NCI-H2171 treated with DMSO at 0.1 percent for 48 hours (cell line): ENCODE measurements at places on chromosomes 2 and 18.

- DNase-seq, result no peak
Observed at GRCh38 chr2:68434981-68435380, 32.1 kb downstream of the FBXO48 start.

GRCh38 chr2:104708967-104709366, 144.9 kb upstream of the POU3F3 start:
- no peak for DNase-seq

- DNase-seq, result no peak
Observed at GRCh38 chr2:228590681-228591080, 409.2 kb upstream of the SPHKAP start.

GRCh38 chr18:48462510-48462909, 53.3 kb upstream of the ZBTB7C start:
- DNase-seq, result peak; percentile 25

- DNase-seq, result no peak
Observed at GRCh38 chr18:32298171-32298667, 108.4 kb downstream of the MEP1B start.

GRCh38 chr2:218482651-218483050, 63.7 kb downstream of the VIL1 start:
- no peak for DNase-seq

DNA sequence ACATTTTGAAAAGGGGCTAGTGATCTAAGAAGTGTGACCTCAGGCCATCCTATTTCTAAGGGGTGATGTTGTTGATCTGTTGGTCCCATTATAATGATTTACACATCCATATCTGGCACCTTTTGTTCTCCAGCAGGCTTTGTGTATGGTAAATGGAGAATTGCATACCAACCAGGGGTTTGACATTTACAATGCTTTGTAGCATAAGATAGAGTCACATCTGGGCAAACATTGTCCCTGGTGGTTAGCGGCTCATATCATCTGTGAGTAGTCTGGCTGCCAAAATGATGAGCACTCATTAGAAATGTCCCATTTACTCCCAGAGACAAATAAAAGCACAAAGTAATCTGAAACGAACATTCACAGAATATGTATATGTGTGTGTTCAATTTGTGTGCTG, 1775.5 kb upstream of the CELF4 start:
- no peak for DNase-seq

DNA sequence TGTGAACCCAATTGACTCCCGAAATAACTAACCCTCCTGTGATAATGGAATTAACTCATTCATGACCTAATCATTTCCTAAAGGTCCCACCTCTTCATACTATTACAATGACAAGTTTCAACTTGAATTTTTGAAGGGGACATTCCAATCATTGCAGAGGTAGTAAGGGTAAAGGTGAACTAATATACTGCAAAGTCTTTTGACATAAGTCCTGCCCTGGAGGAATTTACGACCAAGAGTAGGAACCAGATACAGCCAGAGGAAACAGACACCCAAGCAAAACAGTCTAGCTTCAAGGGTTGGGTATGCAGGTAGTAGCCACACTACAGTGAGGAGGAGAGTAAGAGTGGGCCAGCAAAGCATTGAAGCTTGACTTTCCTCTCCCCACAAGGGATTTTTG, 1.2 kb upstream of the SRBD1 start:
- DNase-seq, result no peak

DNA sequence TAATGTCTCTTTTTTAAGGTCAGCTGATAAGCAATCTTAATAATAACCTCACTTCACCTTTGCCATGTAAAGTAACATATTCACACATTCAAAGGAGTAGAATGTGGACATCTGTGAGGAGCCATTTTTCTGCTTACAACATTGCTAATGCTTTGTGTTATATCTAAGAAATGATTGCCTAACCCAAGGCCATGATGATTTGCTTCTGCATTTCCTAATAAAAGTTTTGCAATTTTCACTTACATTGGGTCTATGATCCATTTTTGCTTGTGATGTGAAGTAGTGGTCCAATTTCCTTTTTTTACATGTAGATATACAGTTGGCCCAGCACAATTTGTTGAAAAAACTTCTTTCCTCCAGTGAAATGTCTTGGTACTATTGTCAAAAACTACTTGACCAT, 22.0 kb downstream of the RELCH start:
- DNase-seq, result no peak

GRCh38 chr2:141767051-141767450, 363.8 kb downstream of the LRP1B start:
- no peak for DNase-seq

DNA sequence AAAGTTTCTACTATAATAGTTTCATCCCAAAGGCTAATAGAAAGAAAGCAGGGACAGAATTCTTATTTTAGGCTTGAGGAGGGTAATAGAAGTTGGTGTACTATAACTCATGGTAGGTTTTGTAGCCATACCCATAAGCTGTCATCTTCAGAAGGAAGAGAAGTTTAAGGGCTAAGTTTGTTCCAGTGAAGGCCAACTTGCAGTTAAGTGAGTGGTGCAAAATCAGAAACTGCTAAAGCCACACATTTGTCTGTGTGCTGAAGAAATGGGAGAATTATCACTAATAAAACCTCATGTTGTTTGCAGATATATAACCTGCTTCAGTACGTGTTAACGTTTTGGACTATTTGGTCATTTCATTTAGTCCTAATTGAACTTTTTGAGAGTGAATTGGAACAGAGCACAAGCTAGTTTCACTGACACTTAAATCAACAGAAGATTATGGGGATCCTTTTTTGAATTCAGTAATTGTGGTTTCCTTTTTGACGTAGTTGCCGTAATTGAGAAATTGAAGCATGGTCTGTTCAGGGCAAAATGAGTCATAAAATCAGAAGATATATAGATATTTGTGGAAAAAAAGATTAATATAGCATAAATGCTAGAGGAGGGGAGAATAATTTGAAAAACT, 69.1 kb downstream of the PHLPP1 start:
- DNase-seq, result no peak

GRCh38 chr18:12014086-12014485, 32.8 kb downstream of the IMPA2 start:
- DNase-seq, result no peak

- no peak for DNase-seq
Observed at GRCh38 chr2:224101820-224102630, 62.9 kb upstream of the SERPINE2 start.

DNA sequence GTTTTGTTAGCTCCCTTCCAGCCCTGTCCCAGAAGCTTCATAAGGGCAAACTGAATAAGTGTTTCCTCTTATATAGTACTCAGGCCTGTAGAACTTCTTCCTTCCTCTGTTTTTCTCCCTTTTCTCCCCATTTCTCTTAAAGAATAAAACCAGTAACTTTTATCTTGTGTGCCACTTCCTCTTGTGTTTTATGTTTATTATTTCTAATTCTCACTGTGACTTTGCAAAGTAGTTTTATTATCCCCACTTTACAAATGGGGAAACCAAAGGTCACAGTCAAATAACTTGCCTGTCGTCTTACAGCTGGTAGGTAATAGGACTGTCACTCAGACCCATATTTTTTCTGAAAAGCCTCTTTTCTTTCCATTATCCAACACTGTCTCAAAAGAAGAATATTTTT, 42.4 kb downstream of the RBBP8 start:
- no peak for DNase-seq

GRCh38 chr2:171598713-171599319, 76.5 kb downstream of the CYBRD1 start:
- peak; percentile 75 for DNase-seq

DNA sequence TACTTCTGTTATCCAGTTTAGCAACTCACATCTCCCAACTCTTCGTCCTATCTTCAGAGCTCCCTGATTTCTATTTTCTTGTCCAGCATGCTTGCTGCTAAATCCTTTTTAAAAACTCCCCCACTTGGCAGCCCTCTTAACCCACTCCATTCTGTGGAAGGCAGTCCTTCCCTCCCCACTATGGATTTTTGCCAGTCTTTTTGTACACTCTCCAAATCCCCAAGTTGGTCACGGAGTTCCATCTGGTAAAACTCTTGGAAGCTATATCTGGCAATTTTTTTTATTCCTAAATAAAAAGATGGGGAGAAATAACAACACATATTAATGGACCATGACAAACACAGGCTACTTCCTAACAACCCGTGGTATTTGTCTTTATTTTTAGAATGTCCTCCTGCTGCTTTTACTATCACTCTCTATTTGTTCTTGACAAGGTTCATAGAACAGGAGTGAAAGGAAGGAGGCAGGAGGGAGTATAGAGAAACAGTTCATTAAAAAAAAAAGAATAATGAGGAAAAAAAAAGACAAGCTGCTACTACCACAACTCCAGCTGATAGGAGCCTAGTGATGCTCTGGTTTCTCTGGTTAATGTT, 120.0 kb upstream of the THSD7B start:
- DNase-seq, result no peak

DNA sequence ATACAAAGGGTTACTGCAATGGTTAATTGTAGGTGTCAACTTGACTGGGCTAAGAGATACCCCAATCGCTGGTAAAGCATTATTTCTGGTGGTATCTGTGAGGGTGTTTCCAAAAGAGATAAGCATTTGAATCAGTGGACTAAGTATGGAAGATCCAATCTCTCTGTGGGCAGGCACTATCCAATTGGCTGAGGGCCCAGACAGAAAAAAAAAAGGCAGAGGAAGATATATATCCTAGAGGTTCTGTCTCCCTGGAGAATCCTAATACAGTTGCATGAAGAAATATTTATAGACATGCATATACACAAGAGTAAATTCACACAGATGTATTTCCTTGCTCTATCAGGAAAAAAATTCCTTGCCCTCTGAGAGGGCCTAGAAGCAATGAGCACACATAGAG, 43.9 kb downstream of the TBC1D8 start:
- DNase-seq, result peak; percentile 40

GRCh38 chr2:159090514-159091201, 122.2 kb downstream of the TANC1 start:
- DNase-seq, result peak; percentile 19

DNA sequence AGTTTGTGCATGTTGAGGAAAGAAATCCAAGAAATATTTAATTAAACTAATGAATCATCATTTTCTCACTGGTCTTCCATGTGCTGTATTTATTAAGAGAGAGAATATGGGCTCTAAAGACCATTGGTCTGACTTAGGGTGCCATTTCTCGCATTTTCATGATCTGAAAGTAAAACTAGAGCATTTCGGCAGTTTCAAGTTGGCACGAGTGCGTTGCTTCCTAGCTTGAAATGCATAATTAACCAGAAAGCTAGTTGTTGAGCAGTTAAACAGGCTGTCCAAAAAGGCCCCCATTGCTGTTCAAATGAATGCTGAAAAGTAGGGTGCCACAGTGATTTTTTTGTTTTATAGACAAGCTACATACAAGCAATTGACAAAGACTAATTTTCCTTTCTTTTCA, 47.4 kb downstream of the SLC8A1 start:
- DNase-seq, result no peak

DNA sequence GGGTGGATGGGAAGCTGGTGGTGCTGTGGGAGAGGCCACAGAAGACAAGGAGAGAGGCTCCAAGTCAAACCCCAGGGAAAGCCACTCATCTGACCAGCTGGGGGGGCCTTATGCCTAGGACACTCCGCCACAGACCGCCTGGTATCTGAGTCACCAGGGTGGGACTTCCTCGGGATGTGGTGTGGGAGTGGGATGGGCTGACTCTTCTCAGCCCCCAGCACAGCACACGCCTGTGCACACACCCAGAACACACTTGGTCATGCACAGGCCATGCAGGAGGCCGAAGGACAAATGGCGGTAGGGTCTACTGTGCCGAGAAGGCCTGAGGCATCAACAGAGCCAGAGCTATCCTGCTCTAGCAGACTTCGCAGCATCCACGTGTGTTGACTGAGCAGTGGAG, 136.4 kb downstream of the INHBB start:
- DNase-seq, result no peak

DNA sequence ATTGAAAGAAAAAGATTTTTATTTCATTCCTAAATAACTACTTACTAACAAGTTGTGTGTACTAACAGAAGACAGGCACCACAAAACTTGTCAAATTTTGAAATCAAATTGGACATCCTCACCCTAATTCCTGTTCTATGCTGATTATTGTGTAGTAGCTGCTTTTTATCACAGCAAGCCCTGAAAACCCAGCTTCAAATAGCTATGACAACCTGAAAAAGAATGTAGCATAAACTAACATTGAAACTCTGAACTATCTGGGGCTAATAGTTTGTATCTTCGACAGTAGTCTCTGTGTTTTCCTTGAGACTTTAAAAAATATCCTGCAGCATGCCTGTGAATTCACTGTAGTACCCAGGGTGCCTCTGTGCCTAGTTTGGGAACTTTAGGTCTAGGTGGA, 122.6 kb downstream of the WDPCP start:
- DNase-seq, result no peak

GRCh38 chr2:181126311-181126868, 146.0 kb downstream of the UBE2E3 start:
- no peak for DNase-seq
